AG04449 (cell line): ENCODE measurements at places on chromosomes 5 and 9.

DNA sequence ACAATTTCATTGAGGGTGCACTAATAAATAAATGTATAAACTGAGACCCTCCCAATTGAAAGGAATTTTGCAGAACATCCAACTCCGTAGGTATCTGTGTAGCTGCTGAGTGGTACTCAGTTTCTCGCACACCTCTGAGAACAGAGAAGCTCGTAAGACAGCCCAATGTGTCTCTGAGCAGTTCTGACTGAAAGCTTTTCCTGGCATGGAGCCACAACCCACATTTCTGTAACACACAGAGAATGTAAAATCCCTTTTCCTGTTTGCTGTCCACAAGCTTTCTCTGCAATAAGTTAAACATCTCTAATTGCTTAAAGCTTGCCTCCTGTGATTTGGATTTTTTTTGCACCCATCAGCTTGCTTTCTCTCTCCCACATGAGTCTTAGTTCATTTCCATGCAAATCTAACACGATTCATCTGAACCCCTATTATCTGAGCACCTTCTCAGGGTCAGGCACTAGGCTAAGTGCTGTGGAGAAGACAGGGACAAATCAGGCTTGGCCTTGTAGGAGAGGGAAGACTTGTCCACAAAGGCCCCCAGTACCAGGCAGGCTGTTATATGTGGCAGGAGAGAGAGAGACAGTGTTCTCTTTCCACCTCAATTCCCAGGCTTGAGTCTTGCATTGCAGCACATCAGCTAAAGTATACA, 44.2 kb upstream of the COL15A1 start:
- peak; percentile 59 for DNase-seq

- DNase-seq, result no peak
Measured at GRCh38 chr5:87909382-87909781, 359.3 kb downstream of the TMEM161B start.

GRCh38 chr9:110797611-110798010, 129.0 kb downstream of the MUSK start:
- peak; percentile 69 for DNase-seq

DNA sequence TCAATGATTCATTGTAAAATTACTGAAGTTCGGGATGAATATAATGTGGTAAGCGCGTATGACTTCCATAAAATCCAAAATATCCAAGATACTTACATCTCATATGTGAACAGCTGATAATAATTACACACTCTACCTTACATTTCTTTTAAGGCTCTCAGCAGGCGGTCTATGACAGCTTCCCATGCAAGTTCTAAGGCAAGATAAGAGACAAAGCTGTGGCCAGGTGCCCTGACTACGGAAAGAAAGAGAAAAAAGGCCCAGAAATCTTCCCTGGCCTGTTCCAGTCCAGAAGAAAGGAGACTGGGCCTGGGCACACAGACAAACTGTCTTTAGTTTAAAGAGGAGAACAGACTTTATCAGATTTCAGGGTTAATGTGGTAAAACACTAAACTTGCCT, 69.1 kb downstream of the ARSB start:
- DNase-seq, result no peak

DNA sequence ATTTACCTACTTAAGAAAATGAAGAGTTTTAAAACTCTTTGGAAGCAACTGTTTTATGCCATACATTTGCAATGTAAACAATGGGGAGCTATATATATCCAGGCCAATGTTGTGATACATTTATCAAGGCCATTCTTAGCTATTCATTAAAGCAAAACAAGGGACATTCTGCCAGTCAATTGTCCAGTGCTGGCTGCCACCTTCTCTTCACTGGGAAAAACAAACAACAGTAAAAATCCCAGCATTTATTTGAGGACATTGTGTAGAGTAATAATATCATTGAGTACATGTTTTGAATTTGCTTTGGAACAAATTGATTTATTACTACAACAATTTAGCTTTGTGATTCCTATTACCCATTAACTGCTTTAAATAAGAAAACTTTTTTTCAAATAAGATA, 1107.4 kb downstream of the DTWD2 start:
- no peak for DNase-seq

GRCh38 chr9:87065981-87066380, 118.7 kb upstream of the GAS1 start:
- no peak for DNase-seq

DNA sequence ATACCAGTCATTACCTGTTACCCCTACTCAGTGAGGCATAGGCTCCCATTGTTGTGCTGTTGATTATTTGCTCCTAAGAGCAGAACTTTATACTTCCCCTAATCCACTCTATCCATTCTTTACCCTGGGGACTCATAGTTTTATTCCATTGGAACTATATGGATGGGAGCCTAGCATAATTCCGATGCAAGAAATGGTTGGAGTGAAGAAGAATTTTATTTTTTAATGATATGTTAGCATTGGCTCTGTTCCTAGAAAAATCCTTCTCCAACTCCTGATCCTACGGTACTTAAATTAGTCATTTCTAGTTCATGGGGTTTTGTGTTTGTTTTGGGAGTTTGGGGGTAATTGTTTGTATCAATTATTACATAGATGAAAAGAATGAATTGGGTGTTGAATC, 191.5 kb downstream of the GOLPH3 start:
- no peak for DNase-seq

DNA sequence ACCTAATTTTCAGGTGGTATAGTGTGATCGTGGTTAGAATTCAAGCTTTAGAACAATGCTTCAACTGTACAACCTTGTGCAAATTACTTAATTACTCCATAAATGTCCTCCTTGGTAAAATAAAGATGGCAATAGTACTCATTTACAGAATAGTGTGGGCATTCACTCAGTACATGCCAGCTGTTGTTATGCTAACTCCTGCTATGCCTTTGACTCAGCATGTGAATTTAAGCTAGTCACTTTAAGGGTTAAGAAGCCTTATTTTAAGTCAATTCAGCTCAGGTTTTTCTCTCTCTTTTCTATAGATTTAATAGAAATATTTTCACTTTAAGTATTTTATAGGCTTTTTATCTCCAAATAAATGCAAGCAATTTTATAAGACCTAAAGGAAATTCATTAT, 335.6 kb upstream of the ITGA1 start:
- DNase-seq, result no peak

- no peak for DNase-seq
Measured at GRCh38 chr5:176541338-176542134, 4.3 kb upstream of the RNF44 start.

GRCh38 chr5:164893071-164893470, 1387.7 kb downstream of the MAT2B start:
- DNase-seq, result no peak

DNA sequence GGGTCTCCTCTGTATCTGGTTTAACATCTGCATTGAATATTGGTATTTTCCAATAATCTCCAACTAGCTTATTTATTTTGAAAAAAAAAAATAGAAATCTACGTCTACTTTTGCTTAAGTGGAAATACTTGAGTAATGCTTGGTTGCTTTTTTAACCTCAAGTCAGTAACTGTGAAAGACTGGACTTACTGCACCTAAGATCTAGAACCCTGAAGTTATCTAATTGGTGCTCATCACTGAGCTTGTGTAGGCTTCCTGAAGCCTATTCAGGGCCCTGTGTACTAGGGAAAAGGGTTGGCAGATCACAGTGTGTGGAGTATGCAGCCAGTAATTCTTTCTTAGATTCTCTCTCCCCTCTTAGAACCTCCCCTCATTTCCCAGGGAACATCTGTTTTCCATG, 16.2 kb downstream of the SLC1A1 start:
- no peak for DNase-seq

DNA sequence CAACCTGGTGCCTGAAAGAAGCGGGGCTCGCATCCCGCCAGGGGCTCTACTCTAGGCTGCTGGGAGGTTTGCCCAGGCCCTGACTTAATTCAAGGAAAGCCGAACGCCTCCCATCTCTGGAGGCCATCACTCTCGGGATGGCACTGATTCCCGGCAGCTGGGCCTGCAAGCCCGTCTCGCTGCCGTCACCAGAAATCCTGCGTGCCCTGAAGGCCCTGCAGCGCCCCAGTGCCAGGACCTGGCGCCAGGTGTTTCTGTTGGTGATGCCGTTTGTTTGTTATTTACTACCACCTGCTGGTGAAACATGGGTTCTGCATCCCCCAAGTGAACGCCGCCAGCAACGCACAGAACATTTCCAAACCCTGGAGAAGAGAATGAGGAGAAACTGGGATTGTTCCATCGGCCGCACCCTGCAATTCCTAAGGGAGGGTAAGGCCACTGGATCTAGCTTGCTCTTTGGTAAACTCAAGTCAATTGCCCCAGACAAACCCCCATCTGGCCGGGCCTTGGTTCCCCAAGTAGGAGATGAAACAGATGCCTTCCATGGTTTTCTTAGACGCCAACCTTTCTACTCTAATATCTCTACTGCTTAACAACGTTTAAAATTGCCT, 77.9 kb downstream of the AK8 start:
- peak; percentile 3 for DNase-seq

DNA sequence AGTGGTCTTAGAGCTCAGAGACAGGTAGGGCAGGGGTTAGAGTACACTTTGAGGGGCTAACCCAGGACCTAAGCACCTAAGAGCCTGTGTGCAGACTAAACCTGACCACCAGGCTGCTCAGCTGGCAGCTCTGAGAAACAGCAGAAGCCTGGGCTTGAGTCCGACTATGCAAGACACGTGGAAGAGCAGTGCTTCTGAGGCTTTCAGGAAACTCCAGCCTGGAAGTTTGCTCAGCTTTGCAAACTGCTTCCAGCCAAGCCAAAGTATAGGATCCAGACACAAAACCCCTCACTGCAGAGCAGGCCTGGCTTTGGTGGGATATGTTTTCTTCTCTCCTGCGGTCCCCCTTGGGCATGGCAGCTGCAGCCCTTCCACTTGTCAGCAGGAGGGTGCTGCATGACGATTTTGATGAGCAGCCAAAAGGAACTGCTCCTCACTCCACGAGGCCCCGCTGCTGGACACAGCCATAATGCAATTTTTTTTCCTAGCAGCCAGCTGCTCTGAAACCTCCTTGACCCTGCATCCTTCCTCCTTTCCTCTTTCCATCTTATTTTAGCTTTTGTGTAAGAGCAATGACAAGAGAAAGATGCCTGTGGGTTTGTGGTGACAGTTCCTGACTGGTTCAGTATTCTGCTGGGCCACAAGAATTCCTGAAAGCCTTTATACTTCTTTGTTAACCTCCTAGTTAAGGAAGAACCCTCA, 123.1 kb downstream of the LIFR start:
- peak; percentile 77 for DNase-seq
